ENCODE measurements at places on chromosomes 11 and 22.
A peak's percentile ranks its signal among the peaks of the same experiment; 100 is the strongest.

- no peak for DNase-seq
Measured at GRCh38 chr22:18035751-18036150, 11.4 kb upstream of the MICAL3 start.

- DNase-seq: no peak
Measured at GRCh38 chr11:62770778-62771143, 435 bp upstream of the TAF6L start.

DNA sequence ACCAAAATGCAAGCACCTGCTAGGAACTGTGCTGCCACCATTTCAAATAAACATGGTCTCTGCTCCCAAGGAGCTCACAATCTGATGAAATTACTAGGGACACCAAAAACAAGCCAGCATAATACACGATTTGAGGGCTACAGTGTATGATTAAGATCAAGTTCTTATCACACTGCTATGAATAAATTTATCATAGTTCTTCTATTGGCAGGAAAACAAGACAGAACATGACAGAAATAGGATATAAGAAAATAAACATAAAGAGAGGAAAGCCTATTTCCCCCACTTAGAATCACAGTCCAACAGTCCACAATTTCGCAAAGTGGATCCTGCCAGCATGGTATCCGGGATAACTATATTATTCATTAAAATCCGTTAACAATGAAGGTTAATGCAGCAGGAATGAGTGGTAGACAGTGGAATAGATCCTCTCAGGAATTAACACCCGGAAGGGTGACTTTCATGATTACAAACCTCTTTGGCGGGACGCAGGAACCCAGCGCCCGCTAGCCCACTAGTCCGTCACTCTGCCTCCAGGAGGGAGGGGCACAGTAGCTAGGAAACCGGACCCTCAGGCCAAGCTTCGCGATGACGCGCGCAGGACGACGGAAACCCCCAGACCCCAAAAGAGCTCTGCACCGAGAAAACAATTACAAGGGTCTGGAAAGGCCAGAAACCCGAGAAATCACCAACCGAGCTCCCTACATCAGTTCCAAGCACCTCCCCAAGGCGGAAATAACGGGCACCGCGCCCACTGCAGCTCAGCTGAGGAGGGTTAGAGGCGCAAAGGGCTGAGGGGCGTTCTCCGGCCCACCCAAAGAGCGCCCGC lies 607 bp downstream of the CCDC82 start:
- no peak for DNase-seq

GRCh38 chr22:30919973-30920372 lies 48.6 kb downstream of the MORC2 start:
- no peak for DNase-seq

DNA sequence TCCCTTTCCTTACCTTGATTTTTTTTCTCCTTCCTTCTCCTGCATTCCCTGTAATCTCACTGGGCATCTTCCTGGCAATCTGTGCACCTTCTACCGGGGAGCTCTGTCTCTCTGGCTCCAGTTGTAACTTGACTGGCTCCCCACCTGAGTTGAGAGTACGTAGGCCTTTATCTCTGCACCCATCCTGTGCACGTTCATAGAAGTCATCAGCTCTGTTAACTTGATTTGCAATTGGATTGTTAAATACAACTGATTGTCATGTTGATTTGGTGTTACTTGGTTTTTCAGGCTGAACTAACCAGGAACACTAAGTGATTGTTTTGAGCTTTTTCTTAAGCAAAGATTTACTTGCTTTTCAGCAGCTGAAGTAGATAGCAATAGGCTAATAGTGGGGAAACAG lies 11.8 kb downstream of the SWAP70 start:
- peak; percentile 80 for DNase-seq

- DNase-seq: no peak
Measured at GRCh38 chr11:69921128-69922014, 102.2 kb upstream of the FGF3 start.

DNA sequence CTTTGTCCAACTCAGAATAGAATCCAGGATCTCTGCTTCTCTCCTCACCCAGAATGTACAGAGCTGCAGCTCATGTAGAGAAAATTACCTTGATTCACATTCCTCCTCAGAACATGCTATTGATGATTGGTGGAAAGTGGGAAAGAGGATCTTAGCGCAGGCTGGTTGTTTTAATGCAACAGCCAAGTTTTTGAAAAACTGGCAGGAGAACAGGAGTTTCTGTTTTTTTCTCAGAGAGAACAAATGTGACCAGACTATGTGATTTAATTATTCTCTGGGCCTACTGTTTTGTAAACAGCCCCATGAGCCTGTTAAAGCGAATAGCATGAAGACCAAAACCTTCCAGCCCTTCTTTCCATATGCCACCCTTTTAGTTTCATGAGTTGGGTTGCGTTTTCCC lies 19.1 kb upstream of the IL18BP start:
- DNase-seq: no peak

- no peak for DNase-seq
Measured at GRCh38 chr11:44860346-44860745, 90.3 kb downstream of the TP53I11 start.

DNA sequence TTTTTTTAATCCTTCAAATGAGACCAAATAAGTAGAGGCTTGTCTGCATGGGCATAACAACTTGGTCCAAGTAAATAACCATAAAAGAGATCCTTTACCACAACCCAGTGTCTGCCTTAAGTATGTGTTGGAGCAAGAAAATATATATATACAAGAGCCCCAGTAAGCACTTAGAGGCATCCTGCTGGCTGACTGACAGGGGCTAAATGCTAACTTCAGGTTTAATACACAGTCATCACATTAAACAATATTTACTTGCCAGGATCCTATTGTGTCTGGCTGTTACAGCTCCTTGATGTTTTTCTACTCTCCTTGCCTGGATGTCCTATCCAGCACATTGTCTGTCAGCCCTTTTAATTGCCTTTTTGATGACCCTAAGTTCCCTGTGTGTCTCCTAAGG lies 37.5 kb upstream of the MMP20 start:
- DNase-seq: no peak

GRCh38 chr11:117042689-117043088 lies 55.5 kb downstream of the SIK3 start:
- no peak for DNase-seq

GRCh38 chr11:15591112-15591537 lies 476.4 kb downstream of the INSC start:
- no peak for DNase-seq

- no peak for DNase-seq
Measured at GRCh38 chr11:4480577-4481239, 1.7 kb upstream of the OR52K1 start.

GRCh38 chr22:47045691-47046410 lies 283.4 kb downstream of the TBC1D22A start:
- no peak for DNase-seq

All from NT2/D1 (cell line).